ENCODE measurements at places on chromosomes 7 and 10.

GRCh38 chr7:81583882-81584533 is 185.8 kb downstream of the HGF start:
- DNase-seq, result no peak

DNA sequence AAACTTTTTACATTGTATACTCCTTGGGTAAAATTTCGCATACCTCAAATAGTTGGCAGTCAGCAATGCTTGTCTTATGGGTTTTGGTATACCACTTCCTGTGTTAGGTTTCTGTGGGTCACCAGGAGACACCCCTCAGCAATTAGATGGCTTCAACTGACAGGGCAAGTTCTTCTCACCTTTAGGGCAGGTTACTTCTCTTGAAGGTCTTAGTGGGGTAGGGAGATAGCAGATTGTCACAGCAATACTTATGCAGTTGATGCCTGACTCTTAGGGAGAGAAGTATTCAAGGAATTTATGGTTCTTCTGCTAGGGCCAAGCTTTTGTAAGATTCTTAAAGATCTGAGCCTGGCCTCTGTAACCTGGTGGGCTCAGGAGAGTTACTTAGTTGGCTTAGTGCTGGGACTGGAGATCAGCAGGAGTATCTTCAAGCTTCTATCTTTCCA is 42.9 kb downstream of the MKLN1 start:
- DNase-seq, result no peak

- no peak for DNase-seq
Measured at GRCh38 chr7:3980300-3980643, 679.2 kb downstream of the SDK1 start.

GRCh38 chr7:11714205-11714604 is 117.8 kb downstream of the THSD7A start:
- DNase-seq, result no peak

DNA sequence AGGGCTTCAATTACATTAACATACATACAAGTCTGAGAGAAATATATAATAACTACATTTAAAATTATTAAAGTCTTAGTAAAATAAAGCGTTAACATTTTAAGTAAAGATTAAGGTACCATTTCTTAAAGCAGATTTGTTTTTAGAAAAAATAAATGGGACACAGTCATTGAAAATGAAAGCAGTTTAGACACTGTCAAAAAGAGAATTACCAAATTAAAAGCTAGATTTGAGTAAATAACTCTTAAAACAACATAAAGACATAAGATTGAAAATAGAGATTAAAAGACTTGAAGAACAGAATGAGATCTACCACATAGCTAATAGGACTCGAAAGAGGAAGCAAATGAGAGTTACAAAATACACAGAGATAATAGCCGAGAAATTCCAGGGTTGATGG is 562.2 kb upstream of the FOXK1 start:
- DNase-seq, result no peak

- no peak for DNase-seq
Measured at GRCh38 chr10:1130226-1130625, 74.0 kb downstream of the WDR37 start.

GRCh38 chr10:132904181-132904813 is 38.1 kb downstream of the CFAP46 start:
- no peak for DNase-seq

GRCh38 chr10:29395409-29395808 is 106.5 kb downstream of the LYZL1 start:
- no peak for DNase-seq

- no peak for DNase-seq
Measured at GRCh38 chr10:4034907-4035598, 250.0 kb upstream of the KLF6 start.

DNA sequence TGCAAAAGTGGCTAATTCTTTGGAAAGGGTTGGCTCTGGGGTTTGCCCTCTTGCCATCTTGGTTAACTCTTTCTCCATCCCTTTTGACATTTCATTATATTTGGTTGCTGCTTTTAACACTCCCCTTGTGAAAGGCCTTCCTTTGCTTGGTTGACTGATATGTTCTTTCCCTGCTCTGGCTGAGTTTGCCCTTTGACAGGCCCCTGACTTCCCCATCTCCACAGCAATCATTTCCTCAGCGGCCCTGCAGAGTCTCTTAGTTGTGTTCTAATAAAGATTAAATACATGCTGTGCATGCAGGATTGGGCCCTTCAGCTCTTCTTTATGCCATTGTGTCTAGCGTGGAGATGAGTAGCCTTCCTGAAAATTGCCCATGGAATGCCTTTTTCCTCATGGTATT is 84.5 kb upstream of the CSTF2T start:
- no peak for DNase-seq
